GM12864 (cell line): ENCODE measurements at places on chromosomes 7 and 10.

GRCh38 chr10:69125554-69125953 is 1.6 kb downstream of the VPS26A start:
- no peak for DNase-seq

DNA sequence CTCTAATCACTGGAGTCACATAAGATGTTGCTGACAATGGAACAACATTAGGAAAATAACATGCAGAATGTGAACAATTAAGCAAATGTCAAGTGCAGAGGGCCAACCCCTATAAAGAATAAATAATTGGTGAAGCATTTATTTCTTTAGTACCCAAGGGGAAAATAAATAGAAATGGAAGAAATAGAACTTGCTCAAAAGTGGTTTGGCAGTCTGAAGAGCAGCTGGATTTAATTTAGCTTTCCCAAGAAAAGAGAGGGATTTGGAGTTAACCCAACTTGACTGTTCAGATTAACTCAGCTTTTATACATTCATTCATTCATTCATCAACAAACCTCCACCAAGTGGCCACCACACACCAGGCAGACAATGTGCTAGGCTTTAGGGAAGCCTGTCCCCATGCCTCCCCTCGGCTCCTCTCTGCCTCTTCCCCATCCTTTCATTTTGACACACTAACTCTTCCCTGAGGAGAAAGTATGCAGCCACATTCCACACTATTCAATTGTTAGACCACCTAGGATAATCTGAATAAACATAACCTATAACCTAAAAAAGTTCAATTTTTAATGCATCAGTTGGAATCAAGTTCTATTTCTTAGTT is 295.5 kb downstream of the AHR start:
- no peak for DNase-seq

DNA sequence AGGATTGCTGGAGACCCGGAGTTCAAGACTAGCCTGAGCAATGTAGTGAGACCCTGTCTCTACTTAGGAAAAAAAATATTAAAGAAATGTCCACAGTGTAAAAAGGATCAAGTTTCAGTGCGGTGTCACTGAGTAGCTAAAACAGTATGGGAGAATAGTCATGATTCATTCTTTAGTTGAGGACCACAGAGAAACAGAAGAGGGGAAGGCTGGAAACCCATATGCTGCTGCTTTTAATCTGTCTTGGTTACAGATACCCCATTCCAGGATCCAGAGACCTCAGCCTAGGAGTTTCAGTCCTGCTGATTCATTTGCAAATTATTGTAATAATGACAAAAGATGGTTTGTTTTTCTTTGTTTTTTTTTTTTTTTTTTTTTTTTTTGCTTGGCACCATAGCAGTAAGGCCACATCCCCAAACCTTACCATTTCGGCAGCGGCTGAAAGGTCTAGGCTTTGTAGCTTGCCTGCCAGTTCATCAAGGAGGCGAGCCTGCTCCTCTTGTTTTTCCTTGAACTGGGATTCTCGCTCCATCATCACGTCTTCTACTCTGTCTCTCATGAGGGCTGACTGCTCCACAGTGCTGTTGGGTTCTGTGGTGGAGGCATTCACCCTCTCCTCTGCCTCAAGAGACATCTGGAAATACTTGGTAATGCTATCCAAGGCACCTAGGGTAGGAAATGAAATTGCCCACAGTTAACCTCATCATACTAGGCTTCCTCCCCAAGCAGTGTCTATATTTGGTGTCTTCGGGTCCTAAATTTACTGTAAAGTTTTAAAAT is 44.2 kb downstream of the DLD start:
- DNase-seq: no peak

DNA sequence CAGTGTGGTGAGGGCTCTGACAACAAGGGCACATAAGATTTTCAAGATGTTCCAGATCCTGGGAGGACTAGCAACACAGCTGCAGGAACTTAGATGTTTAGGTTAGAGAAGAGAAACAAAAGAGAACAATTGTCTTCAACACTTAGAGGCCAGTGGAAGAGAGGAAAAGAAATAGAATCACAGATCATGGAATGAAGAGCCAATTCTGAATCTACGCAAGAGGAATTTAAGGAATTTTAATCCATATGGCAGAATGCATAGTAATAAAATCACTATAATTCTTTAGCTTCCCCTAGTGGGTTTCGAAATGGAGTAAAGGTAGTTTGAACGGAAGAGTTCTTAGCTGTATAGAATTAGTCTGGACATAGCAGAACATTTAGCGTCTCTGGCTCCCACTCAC is 114.6 kb upstream of the LRRTM3 start:
- no peak for DNase-seq

GRCh38 chr7:1694611-1695511 is 24.8 kb downstream of the ELFN1 start:
- DNase-seq: no peak

DNA sequence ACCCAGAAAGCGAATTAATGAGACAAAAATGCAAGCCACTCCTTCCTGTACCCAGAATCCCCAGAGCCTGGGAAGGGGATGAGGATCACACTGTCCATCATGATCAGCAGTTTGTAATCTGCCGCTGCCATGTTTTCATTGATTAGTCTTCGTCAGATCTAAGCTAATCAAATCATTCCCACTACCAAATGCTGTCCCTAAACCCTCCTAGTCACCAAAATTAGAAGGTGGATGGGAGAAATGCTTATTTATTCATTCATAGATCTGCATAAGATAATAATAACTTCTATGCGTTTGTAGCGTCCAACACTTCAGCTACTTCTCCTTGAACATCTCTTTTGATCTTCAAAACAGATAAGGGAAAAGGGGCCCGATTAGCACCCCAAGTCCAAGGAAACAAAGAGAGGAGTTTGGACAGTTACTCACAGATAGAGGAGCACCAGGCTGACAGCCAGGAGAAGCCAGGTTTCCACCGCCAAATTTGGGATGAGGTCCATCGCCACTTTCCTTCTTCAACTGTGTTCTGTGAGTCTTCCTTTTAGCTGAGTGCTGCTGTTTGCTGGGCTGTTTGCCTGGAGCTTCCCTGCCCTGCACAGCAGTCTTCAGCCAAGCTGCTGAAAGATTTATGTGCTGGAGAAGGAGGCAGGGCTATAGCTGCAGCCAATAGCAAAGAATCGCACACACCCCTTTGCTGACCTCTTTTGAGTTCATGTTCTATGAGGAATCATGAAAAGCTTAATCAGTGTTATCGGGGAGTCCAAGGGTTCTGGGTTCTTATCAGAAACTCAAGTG is at the start of gene CYP3A5:
Gene CYP3A5, minus strand, starts transcription at position 597 of the 792 bp plus-strand sequence. Its CDS starts 100 bp downstream, at position 497.
- no peak for DNase-seq

DNA sequence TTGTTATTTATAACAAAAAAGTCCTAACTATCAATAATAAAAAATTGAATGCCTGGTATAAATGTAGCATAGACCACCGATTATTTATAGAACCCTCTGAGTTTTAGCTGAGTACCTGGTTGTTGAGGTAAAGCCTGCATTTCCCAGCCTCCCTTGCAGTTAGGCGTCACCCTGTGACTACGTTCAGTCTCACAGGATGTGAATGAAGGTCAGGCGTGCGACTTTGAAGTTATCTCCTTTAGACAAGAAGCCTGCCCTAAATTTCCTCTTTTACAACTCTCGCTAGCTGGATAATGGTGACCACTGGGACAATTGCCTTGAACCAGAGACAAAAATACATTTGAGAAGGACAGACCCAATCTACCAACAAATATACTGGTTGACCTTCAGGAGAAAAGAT is 67.5 kb upstream of the TES start:
- DNase-seq: no peak

DNA sequence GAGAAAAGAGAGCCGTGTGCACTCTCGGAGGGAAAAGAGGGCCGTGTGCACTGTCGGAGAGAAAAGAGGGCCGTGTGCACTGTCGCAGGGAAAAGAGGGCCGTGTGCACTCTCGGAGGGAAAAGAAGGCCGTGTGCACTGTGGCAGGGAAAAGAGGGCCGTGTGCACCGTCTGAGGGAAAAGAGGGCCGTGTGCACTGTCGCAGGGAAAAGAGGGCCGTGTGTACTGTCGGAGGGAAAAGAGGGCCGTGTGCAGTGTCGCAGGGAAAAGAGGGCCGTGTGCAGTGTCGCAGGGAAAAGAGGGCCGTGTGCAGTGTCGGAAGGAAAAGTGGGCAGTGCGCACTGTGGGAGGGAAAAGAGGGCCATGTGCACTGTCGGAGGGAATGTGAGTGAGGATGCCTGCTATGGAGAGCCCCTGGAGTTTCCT is 188.7 kb downstream of the DNAJB6 start:
- DNase-seq: no peak

- DNase-seq: no peak
These were observed 94.1 kb downstream of the NRG3 start for GRCh38 chr10:81969136-81969535.

DNA sequence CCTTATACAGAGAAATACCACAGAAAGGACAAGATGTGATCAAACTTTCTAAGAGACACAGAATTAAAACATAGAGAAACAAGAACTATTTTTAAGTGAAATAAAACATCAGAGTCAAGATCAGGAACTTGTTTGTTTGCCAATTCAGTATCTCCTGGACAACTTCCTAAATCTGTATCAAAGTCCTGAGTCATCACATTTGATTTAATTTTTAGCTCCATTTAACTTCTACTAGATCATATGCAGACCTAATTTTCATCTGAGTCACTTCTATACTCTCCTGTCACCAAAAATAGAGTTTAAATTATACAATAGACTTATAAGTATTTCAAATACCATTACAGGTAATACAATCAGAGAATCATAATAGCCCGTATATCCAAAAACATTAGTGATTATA is 268.1 kb downstream of the PRKG1 start:
- no peak for DNase-seq

GRCh38 chr7:102431617-102432298 is 1.6 kb upstream of the ORAI2 start:
- no peak for DNase-seq

GRCh38 chr7:98281757-98282606 is 496 bp downstream of the BRI3 start:
- no peak for DNase-seq

DNA sequence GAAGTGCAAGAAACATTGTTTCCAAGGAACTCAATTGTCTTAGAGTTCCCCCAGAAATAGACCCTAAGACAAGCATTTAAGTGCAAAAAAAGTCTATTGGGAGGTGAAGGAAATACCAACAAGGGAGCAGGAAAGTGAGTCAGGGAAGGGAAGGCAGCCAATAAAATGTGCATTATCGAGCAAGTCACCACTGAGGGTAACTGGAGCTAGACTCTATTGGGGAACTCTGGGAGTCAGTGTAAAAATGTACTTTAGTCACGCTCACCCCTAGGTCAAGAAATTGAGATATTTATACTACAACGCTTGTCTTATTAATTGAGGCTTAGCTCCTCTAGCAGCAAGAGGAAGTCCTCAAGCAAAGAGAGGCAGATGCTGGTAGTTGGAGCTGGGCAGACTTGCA is 137.7 kb downstream of the RTKN2 start:
- no peak for DNase-seq

- DNase-seq: no peak
These were observed 170.0 kb downstream of the TPK1 start for GRCh38 chr7:144665689-144666381.

- no peak for DNase-seq
These were observed 375.8 kb upstream of the PODXL start for GRCh38 chr7:131932271-131932670.

DNA sequence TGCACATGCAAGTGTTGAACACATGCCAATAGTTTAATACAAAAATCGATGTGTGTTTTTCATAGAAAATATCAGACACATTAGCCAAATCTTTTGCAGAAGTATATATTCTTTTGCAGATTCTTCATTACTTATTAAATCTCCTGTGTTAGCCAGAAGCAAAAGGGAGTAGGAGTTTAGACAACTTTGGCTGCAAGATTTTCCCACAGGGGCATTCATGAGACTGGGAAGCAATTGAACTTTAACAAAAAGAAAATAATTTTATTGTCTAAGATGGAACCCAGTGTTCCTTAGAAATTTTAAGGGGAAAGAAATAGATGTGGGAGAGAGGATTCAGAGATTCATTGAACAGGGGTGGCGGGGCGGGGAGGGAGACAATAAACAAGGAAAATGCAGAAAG is 1336.0 kb downstream of the GATA3 start:
- DNase-seq: no peak
